ENCODE measurements at places on chromosomes 12 and 14.

DNA sequence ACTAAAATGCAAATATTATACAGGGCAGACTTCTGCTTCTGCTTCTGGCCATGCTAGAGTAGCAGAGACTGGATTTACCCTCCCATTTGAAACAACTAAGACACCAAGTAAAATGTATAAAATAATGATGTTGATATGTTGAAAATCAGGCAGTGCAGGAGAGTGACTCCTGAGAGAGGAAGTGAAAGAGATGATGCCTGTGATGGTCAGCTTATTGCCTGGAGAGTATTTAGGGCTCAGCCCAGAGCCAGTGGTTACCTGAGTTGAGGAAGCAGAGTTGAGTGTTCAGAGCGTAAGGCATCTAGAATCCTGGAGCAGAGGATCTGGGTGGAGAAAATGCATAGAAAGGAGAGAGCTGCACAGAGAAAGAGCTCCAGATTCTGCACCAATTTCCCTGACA lies 131.8 kb upstream of the C14orf180 start:
- DNase-seq: no peak

GRCh38 chr12:2283916-2284315 lies 231.1 kb downstream of the CACNA1C start:
- DNase-seq: no peak

GRCh38 chr12:96774496-96775256 lies 132.4 kb upstream of the NEDD1 start:
- DNase-seq: no peak

DNA sequence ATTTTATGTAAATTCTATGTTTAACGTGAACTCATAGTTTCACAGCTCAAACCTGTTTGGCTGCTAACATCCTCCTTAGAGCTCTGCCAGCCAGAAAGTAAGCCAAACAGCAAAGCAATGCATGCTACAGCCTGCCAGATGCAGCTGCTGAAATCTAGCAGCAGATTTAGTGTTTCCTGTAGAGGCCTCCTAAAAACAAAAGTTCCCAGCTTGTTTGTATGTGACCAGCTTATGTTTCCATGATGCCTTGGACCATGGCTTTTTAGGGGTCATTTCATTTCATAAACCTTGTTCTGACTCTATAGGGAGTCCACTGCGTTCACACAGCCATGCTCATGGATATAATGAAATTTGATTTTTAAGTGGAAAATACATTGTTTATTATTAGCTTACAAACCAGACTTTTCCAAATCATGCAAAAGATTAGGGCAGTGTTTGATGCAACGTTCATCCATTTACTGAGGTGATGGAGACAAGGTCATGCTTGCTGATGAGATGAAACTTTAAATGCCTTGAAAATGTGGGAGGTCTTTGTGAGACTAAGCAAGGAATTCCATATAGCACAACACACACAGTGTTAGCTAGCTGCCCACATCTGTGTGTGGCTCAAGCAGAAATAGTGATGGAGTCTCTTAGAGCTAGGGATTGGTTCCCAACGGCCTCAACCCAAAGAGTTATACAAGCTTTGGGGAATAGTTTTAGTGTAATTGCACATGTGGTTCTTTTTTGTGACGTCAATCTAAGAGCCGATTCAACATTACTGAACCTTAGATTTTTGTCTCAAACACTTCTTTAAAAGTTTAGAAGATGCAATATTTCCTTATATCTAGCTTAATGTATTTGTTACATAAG lies 157.5 kb upstream of the LRIG3 start:
- no peak for DNase-seq

All from NCI-H526 treated with DMSO at 0.1 percent for 48 hours (cell line).